ENCODE measurements at places on chromosomes 12 and 14.

DNA sequence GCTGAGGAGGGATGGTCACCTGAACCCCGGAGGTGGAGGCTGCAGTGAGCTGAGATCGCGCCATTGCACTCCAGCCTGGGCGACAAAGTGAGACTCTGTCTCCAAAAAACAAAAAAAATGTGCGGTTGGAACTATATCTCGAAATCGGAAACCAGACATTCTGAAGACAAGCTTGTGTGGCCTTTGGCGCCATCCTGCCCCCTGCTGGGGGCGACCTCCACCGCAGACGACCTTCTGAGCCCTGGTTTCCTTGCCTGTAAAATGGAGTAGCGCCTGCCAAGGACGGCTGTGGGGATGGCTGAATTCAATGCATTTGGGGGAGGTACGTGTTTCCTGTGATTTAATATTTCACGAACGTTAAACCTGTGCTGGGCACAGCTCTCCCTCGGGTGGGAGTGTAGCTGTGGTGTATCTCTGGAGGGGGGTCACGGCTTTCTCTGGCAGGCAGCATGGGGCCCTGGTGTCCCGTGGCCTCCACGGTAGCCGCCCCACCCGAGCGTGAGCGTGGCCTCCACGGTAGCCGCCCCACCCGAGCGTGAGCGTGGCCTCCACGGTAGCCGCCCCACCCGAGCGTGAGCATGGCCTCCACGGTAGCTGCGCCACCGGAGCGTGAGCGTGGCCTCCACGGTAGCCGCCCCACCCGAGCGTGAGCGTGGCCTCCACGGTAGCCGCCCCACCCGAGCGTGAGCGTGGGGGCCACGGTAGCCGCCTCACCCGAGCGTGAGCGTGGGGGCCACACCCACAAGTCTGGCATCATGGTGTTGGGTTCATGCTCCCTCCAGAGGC lies 55.3 kb downstream of the LRCOL1 start:
- DNase-seq = no peak

DNA sequence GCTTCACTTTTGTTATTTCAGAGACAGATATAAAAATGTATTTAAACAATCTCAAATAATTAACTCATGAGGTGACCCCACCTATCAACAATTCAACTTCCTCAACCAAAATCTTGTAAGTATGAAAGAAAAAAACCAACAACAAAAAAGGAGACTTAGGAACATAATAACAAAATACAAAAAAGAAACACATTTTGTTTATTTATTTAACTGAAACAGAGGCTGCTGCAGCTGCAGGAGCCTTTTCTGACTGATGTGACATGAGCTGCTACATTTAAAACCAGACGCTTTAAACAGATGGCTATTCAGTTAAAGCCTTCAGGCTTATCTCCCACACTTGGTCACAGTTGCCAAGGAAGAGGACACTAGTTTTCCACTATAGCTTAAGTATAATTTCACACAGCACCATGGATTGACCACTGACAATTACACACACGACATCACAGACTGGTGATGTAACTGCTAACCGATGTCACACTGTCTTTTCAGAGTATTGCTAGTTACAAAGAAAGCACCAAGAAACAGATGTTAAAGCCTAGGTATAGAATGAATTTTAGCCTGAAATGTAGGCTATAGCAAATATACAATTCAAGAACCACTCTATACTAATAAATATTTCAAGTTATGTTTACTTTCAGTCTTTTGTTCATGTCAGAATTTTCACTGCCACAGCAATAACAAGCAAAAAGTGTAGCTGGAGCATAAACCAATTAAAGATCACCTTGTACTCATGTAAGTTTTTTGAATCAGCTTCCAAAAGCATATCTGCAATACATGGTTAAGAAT lies 113.0 kb downstream of the MED13L start:
- no peak for DNase-seq

- no peak for DNase-seq
Measured at GRCh38 chr14:22332686-22333421, 256.2 kb downstream of the DAD1 start.

GRCh38 chr14:95396221-95396620 lies 76.5 kb upstream of the CLMN start:
- no peak for DNase-seq

- no peak for DNase-seq
Measured at GRCh38 chr14:34361504-34362011, 100.5 kb downstream of the SPTSSA start.

- DNase-seq = no peak
Measured at GRCh38 chr14:99041141-99041819, 230.7 kb downstream of the BCL11B start.

DNA sequence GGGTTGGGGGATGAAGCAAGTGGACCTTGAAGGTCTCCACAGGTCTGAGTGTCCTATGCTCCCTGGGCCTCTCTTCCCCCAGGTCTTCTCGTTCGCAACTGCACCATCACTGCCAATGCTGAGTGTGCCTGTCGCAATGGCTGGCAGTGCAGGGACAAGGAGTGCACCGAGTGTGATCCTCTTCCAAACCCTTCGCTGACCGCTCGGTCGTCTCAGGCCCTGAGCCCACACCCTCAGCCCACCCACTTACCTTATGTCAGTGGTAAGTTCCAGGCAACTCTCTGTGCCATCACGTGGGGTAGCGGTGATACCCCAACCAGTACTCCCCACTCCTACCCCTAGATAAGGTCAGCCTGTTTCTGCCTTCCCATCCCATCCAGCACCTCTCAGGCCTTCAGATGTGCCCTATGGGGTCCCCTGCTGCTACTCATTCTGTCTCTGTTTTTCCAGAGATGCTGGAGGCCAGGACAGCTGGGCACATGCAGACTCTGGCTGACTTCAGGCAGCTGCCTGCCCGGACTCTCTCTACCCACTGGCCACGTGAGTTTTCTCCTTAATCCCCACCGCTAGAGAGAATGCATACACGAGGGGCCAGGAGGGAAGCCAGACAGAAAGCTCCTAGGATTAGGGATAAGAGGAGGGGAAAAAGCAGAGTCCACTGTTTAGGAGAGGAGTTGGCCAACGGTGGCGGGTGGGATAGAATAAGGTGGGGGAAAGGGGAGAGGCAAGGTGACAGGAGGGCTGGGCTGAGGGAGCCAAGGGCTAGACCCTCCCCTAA lies 1.6 kb upstream of the TAPBPL start:
- DNase-seq = no peak

- no peak for DNase-seq
Measured at GRCh38 chr14:57657487-57657886, 163.8 kb upstream of the CCDC198 start.

DNA sequence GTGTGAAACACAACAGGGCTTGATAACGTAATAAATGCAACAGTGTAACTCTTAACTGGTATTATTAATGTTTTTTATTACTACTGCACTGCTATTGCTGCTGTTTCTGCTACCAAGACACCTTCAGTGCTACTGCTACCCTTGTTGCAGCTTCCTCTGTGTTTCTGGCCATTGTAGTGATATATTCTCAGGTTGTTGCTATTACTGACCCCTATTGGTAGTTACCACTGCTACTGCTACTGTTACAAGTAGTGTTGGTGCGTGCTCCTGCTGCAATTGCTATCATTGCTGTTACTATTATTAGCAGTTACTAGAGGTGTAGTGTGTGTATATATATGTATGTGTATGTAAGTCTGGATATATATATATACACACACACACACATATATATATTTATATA lies 87.2 kb upstream of the PTPRB start:
- no peak for DNase-seq
